ENCODE measurements at places on chromosomes 4 and X. TPM values are rescaled to one million over a fixed set of nuclear protein-coding genes. Genes with fewer than 3 reads are reported as not detected.

Gene KLHL34
- polyA plus RNA-seq: not detected

- peak; percentile 47 for DNase-seq
These were observed 409.8 kb upstream of the GALNT7 start for GRCh38 chr4:172758586-172759340.

Gene PSAPL1
- 0.05 TPM for polyA plus RNA-seq

DNA sequence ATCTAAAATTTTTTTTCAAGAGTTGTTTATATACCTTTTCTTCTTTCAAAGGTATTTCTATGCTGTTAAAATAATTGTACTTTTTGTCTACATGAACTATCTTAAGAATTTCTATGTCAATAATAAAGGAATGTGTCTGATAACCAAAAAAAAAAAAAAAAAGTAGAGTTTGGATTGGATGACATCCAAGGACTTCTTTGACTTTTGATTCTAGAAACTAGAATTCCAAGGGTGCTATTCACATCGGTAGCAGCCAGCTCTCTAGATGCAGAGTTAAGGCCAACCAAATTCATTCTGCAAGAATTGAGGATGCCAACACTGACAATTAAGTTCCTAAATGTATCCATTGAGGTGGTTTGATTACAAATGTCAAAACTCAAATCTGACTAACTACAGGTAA is 42.0 kb upstream of the PRKG2 start:
- DNase-seq: no peak

Gene SLITRK2
- not detected for polyA plus RNA-seq

Gene NDUFB11
- polyA plus RNA-seq: 147 TPM

DNA sequence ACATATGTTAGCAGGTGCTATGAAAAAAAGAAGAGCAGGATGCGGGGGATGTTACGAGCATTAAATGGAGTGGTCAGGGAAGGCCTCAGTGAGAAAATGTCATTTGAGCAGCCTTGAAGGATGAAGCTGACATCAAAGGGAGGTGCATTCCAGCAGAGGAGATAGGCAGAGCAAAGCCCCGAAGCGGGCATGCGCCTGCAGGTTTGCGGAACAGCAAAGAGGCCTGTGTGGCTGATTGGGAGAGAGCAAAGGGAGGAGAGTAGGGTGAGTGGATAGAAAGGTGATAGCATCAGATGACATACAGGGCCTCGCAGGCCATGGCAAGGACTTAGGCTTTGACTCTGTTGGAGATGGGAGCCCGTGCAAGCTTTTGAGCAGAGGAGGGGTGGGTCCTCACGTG is 95.4 kb upstream of the GPR50 start:
- no peak for DNase-seq

- no peak for DNase-seq
These were observed 72.8 kb downstream of the SMIM20 start for GRCh38 chr4:25986807-25987206.

GRCh38 chrX:120242813-120243212 is 7.8 kb upstream of the ZBTB33 start:
- no peak for DNase-seq

Gene HPF1
- 21.6 TPM for polyA plus RNA-seq

GRCh38 chr4:164768516-164768915 is 14.6 kb downstream of the SMIM31 start:
- peak; percentile 2 for DNase-seq

Gene NUP62CL
- 15.8 TPM for polyA plus RNA-seq

Gene TMEM144
- polyA plus RNA-seq: 3.9 TPM

DNA sequence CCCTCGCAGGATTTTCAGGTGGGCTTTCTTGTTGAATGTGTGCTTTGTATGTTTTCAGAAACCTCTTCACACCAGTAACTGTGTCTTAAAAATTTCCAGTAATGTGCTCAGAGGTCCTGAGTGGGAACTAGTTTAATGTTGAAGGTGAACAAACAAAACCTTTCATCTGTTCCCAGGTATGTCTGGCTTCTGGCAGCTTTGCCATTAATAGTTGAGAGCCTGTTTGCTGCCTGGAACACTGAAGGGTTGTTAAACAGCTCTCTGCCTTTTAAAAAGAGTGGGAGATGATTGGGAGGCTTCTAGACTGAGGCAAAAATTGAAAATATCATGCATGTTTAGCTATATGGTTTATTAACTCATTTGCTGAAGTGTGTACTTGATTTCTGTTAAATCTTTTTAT is 161.2 kb upstream of the AGTR2 start:
- no peak for DNase-seq

Gene ADGRG2
- polyA plus RNA-seq: 4.4 TPM

DNA sequence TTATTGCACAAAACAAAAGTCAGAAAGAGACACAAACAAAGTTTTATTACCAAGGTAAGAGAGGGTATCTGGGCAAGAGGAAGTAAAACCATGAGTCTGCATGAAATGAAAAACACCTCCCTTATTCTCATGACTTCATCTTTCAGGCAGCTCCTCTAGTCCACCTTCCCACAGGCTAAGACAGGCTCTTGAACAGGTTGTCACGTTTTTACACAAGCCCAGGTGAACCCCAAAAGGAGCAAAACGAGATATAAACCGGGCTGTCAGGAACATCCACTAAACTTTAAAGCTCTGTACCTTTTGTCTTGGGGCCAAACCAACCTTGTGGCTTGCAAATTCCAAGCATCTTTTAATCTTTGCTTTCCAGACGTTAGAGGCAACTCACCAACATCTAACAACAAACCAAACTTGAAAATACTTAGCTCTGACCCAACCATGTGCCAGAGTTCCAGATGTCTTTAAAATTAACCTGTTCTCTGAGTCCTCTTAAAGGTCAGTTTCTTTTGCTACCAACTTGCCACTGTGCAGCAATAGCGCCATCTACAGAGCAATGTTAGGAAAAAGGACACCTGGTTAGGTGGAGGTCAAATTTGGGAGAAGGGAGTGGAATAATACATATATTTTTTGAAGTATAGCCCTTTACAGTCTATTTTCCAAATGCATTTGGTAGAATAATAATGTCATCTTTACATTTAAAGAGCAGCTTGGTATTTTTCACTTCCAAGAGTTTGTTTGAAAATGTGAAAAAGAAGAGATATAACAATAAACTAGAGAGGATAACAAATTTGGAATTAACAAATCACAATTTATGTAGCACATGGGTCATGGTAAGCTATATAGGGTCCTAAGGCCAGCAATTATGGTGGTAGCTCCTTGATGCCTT is 73.1 kb downstream of the QRFPR start:
- DNase-seq: peak; percentile 33

Gene PAGE4
- not detected for polyA plus RNA-seq

Gene SPANXA2
- 0.18 TPM for polyA plus RNA-seq

Gene TXK
- polyA plus RNA-seq: 0.06 TPM

Gene VEGFD
- 0.62 TPM for polyA plus RNA-seq

DNA sequence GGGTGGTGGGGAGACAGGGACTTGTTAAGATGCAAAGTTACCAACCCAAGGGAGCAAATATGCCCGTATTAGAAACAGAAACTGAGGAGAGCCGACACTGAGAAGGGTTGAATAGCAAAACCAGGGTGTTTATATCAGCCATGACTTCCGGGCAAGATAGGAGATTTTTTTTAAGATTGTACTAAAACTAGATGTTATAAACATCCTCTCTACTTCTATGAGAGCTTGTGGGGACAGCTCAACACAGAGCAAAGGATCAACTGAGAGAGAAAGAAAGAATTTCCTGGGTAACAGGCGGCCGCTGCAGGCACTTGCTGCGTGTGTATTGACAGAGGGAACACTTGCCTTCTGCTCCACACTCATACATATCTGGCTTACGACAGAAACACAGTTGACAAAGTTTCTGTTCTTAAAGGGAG is 49.1 kb upstream of the FBXW7 start:
- no peak for DNase-seq

Gene SCOC
- polyA plus RNA-seq: 46.0 TPM

Gene MCF2
- 0.09 TPM for polyA plus RNA-seq

DNA sequence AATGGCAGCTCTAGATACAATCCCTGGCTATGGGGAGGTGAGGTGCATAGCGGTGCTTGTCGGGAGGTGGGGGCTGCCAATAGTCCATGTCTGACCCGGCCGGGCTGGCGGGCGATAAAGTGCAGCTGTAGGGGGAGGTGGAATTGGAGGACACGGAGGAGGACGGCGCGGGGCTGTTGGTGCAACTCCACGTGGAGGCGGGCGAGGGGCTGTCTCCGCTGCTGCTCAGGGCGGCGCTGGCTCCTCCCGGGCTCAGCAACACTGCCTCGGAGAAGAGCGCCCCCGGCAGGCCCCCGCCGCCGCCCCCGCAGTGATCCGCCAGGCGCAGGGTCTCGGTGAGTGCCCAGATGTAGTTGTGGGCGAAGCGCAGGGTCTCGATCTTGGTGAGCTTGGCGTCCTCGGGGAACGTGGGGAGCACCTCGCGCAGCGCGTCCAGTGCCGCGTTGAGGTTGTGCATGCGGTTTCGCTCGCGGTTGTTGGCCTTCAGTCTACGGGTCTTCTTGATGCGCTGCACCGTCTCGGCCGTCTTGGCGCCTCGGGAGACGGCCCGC is 1.3 kb downstream of the NEUROG2 start:
- DNase-seq: peak; percentile 21

DNA sequence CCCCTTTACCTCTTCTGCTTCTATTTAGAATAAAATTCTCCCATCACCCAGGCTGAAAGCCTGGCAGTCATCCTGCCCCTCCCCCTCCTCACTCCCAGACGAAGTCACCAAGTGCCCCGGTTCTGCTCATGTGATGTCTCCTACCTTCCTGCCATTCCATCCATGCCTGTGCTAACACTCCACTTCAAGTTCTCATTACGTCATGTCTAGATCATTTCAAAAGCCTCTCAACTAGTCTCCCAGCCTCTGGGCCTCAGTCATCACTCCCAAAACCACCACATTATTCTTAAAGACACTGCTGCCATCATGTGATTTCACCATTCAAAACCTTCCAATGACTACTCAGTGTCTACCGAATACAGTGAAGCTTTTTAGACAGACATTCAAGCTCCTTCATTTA is 17.2 kb upstream of the HOPX start:
- DNase-seq: no peak

DNA sequence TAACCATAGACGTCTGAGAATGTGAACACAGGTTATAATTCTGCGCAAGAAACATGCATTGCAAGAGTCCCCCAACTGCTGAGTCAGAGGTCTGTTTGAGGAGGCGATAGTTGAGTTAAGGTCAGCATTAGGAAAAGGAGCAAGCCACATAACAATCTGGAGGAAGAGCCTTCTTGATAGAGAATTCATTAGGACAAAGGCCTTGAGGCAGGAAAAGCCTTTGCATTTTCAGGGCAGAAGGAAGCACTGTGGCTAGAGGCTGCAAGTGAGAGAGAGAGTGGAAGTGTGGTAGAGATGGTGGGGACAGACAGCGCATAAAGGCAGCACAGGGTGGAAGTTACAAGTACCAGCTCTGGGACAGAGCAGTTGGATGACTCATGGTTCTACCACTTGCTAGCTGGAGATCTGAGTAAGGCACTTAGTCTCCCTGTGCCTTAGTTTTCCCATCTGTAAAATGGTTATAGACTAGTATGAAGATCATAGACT is 125.8 kb upstream of the LNX1 start:
- no peak for DNase-seq

- no peak for DNase-seq
These were observed 1392.7 kb upstream of the IGFBP7 start for GRCh38 chr4:58502839-58503238.

GRCh38 chr4:2825740-2826139 is 17.9 kb upstream of the ADD1 start:
- DNase-seq: no peak

Gene GAGE12E
- polyA plus RNA-seq: not detected

Gene MAGEA4
- polyA plus RNA-seq: not detected

DNA sequence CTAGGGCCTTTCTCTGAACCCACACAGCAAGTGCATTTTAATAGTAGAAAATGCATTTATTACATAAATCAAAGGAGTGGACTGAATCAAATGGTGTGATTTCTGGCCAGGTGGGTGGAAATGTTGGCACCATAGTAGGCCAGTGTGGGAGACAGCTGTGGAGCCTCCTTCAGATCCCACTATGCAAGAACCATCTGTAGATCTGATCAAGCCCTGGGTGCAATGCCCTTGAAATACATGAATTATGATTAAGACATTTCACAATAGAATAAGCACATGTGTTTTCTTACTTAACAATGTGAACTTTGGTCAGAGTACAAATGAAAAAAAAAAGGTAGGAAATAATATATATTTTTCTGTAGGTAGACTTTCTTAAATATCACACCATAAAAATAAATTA is 204.3 kb downstream of the PCDH7 start:
- no peak for DNase-seq

GRCh38 chr4:24160358-24160757 is 270.5 kb upstream of the PPARGC1A start:
- no peak for DNase-seq

GRCh38 chrX:136708348-136708747 is 60.4 kb downstream of the CD40LG start:
- DNase-seq: peak; percentile 6

DNA sequence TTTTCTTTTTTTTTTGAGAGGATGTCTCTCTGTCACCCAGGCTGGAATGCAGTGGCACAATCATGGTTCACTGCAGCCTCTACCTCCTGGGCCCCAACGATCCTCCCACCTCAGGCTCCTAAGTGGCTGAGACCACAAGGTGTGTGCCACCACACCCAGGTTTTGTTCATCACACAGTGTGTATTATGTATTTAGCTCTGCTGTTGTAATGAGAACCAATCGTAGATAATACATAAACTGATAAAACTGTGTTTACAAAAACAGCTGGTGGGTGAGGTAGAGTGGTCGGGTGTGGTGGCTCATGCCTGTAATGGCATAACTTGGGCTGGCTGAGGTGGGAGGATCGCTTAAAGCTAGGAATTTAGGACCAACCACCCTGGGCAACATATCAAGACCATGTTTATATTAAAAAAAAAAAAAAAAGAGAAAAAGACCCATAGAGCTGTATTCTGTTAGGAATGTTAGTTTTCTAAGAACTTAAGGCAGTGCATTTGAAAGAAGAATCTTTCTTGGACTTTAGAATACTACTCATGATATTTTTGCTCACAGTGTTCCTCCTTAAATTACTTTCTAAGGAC is 34.9 kb downstream of the POLR2B start:
- DNase-seq: no peak

DNA sequence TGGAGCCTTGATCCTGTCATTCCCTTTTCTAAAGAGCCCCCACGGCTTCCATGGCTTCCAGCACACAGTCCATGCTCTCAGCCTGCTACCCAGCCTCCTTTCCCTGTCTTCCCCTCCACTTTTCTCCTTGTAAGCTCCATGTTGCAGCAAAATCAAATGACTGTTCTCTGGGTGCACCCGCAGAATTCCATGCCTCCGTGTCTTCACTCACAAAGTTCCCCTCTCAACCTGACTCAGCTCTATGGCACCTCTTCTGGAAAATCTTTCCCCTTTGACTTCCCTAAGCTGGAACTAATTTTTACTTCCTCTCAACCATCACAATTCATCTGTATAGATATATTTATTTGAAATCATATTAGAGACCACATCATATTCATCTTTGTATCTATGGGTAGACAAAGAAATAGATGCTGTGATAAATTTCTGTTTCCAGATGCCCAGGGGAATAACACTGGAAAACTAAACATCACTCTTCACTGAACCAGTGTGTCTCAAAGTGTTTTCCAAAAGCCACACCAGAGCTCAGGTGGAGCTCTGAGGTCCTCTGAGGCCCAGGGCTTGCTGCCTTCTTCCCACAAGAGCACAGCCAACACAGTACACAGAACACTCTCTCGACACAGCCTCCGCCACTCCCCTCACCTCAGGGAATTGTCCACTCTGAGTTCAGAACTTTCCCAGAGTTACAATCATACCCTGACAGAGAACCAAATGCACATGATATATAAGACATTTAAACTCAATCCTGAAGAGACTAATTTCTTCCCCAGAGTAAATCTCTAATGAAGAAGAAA is 3.3 kb downstream of the SETD7 start:
- no peak for DNase-seq

All from A549 (cell line).